ENCODE measurements at places on chromosomes 13 and 19.

DNA sequence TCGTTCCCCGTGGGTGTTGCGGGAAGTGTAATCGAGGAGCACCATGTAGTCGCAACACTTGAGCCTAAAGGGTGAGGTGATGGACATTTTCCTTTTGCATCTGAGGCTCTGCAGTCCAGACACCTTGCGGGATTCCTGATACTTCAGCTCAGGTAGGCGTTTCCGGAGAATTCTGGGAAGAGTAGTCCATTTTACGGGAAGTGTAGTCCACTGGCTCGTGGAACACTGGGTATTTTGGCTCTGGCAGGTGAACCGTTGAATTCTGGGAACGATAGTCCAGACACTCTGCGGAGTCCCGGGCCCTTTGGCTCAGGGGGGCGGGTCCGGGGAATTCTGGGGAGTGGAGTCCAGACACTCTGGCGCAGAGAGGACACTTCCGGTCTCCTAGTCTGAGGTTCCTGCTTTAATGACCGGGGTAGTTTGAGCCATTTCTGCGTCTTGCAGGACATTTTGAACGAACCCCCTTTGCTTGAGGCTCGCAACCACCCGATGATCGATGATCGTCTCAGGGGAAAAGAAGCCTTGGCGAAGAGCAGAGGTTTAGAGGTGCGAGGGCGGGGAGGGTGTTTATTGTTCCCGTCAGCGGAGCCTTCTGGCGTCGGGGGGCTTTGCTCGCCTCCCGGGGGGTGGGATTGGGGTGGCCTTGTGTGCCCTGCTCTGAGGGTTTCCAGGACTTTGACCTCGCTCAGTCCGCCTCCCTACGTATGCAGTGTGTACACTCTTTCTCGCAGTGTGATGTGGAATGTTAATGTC, at the start of gene ZNF223:
ZNF223 (plus strand) TSS at position 387 of the 753 bp plus-strand sequence. CDS start 3,141 bp downstream, outside the sequence.
- peak; percentile 62 for DNase-seq

GRCh38 chr19:47057328-47057727, 8.9 kb upstream of the TMEM160 start:
- no peak for DNase-seq

DNA sequence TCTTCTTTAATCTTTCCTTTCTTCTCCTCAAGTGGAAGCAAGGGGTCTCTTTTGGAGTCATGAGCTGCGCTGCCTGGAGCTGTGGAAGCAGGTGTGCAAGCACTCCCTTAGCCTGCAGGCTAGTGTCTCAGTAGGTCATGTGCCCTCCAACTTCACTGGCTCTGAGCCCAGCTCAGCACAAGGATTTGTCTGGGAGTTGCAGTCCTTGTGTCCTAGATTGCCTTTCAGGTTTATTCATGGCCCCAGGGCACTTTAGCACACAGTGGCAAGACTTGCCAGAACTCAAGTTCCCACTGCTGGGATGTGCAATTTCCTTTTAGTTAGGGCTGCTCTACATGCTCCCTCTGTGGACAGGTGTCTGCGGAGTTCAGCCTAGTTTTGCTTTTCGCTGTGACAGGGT, 211.7 kb downstream of the LIG4 start:
- DNase-seq = no peak

- no peak for DNase-seq
These were observed 325.5 kb downstream of the KCNRG start for GRCh38 chr13:50340551-50341287.

GRCh38 chr19:34474233-34474989, 7.1 kb upstream of the WTIP start:
- no peak for DNase-seq

DNA sequence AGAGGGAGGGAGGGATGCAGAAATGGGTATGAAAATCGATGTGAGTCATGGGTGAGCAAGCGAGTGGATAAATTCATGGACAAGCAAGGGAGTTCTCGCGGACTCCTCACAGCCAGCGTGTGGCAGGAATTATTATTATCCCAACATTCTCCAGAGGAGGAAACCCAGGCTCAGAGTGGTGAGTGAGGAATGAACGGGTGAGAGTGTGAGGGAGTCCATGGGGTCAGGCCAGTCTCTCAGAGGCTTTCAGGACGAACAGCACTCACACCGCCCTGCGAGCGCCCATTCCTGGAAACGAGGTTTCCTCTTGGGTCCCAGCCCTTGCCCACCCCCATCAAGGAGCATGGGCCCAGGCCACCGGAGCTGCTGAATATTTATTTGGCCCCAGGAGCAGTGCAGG, 6.3 kb upstream of the DNAAF3 start:
- no peak for DNase-seq

DNA sequence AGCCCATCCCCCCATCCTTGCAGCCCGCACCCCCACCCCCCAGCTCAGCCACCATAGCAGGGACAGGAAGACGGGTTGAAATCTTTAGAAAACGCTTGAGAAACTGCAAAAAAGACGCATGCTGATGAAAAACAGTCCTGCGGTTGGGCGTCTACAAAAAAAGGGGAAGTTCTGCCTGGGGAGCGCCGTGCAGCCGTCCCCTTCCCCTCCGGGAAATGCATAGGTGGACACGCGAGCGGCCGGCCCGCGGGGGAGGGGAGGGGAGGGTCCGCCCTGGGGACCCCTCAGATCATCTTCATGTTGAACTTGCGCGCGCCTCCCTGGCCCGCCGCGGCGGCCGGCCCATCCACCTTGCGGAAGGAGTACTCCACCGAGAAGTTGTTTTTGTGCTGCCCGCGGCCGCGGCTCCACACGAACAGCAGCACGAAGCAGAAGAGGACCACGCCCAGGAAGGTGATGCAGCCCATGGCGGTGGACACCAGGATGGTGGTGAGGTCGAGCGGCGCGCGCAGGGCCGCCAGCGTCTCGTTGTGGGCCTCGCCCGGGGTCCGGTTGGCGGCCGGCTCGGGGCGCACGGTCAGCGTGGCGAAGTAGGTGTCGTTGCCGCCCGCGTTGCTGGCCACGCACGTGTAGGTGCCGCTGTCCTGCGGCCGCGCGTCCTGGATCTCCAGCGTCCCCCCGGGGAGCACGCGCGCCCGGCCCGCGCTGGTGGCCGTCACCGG, 7.9 kb upstream of the PEAK3 start:
- no peak for DNase-seq

DNA sequence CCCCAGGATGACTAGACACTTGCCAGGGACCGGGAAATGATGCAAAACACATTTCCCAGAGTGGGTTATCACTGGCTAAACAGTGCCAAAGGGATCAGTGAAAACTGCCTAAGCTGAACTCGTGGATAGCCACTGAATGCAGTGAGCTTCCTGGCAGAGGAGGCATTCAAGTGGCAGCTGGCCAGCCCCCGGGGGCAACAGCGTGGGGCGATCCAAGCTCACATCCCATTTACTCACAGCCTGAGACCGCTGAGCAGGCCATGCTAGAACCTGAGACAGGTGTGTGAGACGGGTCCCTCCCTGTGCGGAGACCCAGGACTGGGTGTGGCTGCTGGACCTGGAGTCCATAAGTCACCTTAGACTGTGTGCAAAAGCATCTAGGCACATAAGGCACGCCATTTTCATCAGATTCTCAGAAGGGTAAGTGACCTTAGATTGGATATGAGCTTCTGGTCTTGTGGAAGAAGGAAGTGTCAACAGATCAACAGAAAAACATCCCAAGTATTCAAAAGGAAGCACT, 51.9 kb upstream of the SLC15A1 start:
- no peak for DNase-seq

DNA sequence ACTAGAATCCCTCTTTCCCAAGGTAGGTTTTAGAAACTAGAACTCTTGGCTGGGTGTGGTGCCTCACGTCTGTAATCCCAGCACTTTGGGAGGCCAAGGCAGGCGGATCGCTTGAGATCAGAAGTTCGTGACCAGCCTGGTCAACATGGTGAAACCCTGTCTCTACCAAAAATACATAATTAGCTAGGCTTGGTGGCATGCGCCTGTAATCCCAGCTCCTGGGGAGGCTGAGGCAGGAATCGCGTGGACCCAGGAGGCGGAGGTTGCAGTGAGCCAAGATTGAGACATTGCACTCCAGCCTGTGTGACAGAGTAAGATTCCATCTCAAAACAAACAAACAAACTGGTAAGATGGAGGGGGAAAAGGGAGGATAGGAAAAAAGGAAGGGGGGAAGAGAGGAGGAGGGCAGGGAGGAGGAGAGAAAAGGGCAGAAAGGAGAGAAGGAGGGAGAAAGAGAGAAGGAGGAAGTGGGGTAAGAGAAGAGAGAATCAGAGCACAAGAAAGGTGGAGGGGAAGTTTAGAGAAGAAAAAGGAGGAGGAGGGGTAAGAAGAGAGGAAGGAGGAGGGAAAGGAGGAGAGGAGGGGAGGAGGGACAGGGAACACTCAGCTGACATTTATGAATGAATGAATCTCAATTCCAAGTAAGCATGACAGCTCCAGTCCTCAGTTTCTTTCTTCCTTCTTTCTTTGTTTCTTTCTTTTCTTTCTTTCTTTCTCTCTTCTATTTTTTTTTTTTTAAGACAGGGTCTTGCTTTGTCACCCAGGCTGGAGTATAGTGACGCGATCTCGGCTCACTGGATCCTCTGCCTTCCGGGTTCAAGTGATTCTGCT, 2.6 kb upstream of the SLC27A1 start:
- DNase-seq = no peak

DNA sequence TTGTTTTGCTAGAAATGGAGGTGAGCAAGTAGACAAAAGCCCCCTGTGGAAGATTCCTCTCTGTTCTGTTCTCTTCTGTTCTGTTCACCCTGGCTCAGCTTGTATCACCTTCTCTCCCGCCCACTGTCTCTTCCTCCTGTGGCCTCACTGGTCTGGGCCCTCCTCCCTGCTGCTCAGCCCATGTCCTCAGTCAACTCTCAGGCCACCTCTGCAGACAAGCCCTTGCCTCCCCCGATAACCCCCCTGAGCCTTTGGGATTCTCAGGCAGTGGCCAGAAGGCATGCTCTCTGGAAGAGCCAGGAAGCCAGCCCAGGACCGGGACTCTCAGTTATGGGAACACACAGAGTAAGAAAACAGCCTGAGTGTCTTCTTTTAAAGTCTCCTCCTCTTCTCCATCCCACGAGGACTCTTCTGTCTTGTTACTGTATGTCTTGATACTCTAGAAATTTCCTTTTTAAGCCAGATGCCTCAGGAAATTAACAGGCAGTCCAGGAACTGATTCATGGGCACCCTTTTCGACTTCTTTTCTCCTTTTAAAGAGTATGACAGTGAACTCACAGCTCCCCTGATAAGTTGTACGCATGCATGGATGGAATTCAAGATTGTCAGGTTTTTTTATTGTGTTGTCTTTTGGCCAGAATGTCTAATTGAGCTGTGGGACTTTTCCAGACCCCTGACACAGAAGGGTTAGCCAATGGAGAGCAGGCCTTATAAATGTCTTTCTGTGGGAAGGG, 33.7 kb downstream of the SHISA2 start:
- DNase-seq = no peak

GRCh38 chr19:17579661-17580244, 24.3 kb downstream of the COLGALT1 start:
- DNase-seq = peak; percentile 27

DNA sequence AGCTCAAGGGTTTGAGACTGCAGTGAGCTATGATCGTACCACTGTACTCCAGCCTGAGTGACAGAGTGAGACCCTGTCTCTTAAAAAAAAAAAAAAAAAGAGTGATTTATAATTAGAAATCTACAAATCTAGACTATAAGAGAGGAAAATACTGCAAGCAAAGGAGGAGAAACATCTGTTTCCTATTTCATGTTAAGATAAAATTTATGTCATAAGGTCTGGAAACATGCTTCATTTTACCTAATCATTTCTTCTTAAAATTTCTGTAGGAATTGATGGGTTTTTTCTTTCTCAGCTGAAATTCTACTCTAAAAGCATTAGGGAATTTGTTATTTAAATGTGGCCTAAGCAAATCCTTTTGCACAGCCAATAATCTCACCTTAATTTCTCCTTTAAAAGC, 53.2 kb downstream of the C13orf42 start:
- no peak for DNase-seq
